Spleen (tissue), 13 donors: ENCODE measurements at places on chromosomes 6 and 20. TPM values are rescaled to one million over a fixed set of nuclear protein-coding genes. Genes with fewer than 3 reads are reported as not detected.

GRCh38 chr6:142478117-142478516, 176.3 kb downstream of the ADGRG6 start:
- H3K4me1 ChIP-seq = no peaks in the 10 kb centered on the region
- H3K27me3 ChIP-seq = no peaks in the 10 kb centered on the region
- no peak overlapping the region for H3K27ac ChIP-seq
- no peak for DNase-seq
- no peak overlapping the region for H3K4me3 ChIP-seq

GRCh38 chr6:29610540-29610939, 22.4 kb downstream of the GABBR1 start:
- no peak for DNase-seq
- no peak overlapping the region for H3K27ac ChIP-seq
- H3K4me1 ChIP-seq = no peaks in the 10 kb centered on the region
- peaks cover 75% of the 10 kb centered on the region for H3K36me3 ChIP-seq

DNA sequence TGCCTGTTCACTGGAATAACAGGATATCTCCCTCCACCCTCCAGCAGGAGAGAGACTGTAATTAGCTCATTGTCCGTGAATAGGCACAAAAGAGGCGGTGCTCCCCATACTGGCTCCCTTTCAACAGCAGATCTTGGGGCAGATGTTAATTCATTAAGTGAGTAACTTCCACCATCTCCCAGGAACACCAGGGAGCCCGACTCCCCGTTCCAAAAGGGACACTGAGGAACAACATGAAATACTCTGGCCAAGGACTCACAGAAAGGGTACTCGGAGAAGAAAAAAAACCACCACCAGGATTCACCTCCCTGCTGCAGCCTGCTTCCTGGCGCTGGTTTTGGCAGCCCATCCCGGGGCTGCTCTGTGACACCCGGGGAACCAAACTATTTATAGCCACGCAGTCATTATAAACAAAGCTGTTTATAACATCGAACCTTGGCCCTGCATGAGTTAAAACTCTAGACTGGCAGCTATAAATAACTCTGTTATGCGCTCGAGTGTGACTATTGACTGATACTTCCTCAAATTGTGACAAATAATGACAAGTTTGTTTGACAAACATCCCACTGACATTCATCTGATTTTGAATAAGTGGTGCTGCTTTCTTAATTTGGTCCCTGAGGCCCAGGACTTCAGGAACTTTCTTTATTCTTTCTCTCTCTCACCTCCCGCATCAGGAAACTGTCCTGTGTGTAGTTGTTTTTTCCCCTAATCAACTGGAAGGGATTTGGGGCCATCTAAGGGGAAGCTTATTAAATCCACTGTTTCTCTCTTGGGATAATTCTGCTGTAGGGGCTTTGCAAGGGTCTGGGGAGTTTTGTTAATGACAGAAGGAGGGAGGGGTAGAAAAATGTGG, 521.6 kb downstream of the CD83 start:
- H3K4me3 ChIP-seq = peak overlapping the region; percentile 15
- H3K36me3 ChIP-seq = no peaks in the 10 kb centered on the region
- H3K4me1 ChIP-seq = peaks cover 87% of the 10 kb centered on the region
- H3K27ac ChIP-seq = peak overlapping the region; percentile 78
- no peak for DNase-seq

DNA sequence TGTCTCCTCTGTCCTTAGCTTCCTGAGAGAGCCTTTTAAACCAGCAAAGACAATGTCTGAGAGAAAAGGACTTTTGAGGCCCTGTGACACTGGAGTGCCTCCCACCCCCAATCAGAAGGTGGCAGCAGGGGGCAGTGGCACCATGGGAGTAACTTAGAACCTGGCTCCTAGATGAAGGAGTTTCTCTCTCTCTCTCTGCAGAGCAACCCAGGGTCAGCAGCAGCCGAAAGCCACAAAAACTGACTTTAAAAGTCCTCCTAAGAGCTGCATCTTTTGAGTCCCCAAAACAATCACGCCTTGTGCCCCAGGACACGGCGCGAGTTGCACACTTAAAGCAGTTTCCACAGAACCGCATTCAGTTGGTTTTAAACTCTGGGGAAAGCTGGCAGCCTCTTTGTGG, 5.3 kb upstream of the TCP11 start:
- H3K4me1 ChIP-seq = no peaks in the 10 kb centered on the region
- H3K36me3 ChIP-seq = no peaks in the 10 kb centered on the region
- no peak overlapping the region for H3K27ac ChIP-seq
- no peak overlapping the region for H3K4me3 ChIP-seq
- peaks cover 1% of the 10 kb centered on the region for H3K27me3 ChIP-seq

- DNase-seq = no peak
- no peak overlapping the region for H3K27ac ChIP-seq
- no peaks in the 10 kb centered on the region for H3K27me3 ChIP-seq
- peaks cover 11% of the 10 kb centered on the region for H3K4me1 ChIP-seq
- peaks cover 58% of the 10 kb centered on the region for H3K36me3 ChIP-seq
- no peak overlapping the region for H3K4me3 ChIP-seq
Measured at GRCh38 chr20:33645396-33645795, 16.7 kb upstream of the C20orf144 start.

DNA sequence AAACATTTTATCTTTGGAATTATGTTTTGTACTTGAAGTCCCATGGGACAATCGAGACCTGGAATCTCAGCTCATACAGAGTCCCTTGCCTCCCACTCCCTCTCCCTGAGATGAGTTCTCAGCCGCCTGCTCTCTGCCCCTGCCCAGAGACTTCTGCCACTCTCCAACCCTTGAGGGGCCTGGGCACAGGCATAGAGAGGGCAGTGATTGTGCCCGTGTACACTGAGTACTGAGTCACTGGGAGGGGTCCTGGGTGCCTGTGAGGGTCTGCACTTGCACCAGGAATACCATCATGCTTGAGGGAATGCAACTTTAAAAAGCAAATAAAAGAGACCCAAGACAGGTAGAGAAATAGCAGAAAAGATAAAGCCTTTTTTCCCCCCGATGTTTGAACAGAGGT, 453.8 kb upstream of the HS3ST5 start:
- H3K4me3 ChIP-seq = no peak overlapping the region
- H3K27me3 ChIP-seq = no peaks in the 10 kb centered on the region
- H3K27ac ChIP-seq = no peak overlapping the region
- no peak for DNase-seq
- no peaks in the 10 kb centered on the region for H3K36me3 ChIP-seq

DNA sequence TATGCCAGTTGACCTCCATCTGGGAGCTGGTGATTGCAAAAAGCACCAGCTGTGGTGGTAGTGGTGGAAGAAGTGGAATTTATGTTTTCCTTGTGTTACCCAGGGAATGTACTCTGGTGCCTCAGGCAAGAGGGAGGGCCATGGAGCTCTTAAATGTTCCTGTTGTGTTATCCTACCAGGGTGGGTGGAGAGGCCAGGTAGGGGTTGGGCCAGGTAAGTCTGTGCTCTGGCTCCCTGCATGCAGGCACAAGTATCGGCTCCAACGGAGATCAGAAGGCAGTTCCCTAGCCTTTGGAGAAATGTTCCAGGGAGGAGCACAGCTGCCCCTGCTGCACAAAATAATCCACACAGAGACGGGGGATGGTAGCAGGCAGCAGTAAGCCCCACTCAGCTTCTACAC, 419.3 kb upstream of the EYS start:
- H3K36me3 ChIP-seq = no peaks in the 10 kb centered on the region
- no peaks in the 10 kb centered on the region for H3K27me3 ChIP-seq
- H3K4me3 ChIP-seq = no peak overlapping the region
- no peaks in the 10 kb centered on the region for H3K4me1 ChIP-seq
- DNase-seq = no peak

GRCh38 chr6:20630136-20630535, 95.9 kb downstream of the CDKAL1 start:
- no peaks in the 10 kb centered on the region for H3K27me3 ChIP-seq
- H3K27ac ChIP-seq = no peak overlapping the region
- H3K4me3 ChIP-seq = no peak overlapping the region
- H3K36me3 ChIP-seq = no peaks in the 10 kb centered on the region

GRCh38 chr6:99993146-99993532, 884 bp downstream of the MCHR2 start:
- DNase-seq = no peak
- peaks cover 6% of the 10 kb centered on the region for H3K4me1 ChIP-seq

GRCh38 chr6:165059032-165059431, 250.4 kb downstream of the C6orf118 start:
- no peak overlapping the region for H3K4me3 ChIP-seq
- DNase-seq = no peak
- H3K36me3 ChIP-seq = no peaks in the 10 kb centered on the region
- no peak overlapping the region for H3K27ac ChIP-seq
- H3K27me3 ChIP-seq = no peaks in the 10 kb centered on the region

DNA sequence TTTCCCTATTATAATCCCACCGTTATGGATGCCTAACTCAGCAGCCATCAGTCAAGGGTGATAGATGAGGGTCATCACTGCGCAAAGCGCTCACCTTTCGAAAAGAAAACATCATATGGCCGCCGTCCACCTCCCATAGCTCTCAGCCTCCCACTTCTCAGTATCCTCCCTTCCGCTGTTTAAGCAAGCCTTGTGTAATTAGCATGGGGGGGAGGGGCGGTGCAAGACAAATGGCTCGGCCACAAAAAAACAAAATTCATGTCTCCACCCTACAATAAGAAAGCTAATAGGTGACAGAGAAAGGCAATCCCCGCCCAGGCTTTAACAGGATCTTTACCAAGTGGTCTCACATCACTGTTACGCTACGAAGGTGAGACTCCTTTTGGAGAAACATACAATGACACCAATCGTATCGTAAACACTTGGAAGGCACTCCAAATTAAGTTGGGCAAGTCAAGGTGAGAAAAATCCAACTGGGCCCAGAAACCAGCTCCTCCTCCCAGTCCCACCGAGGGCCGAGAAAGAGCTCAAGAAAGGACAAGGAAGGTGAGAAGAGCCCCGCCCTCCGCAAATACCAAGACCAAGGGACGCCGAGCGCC, 645 bp downstream of the DDX39B start:
- peak overlapping the region; percentile 73 for H3K4me3 ChIP-seq
- no peaks in the 10 kb centered on the region for H3K27me3 ChIP-seq

GRCh38 chr6:113859349-113860180, 2.4 kb downstream of the MARCKS start:
- peak overlapping the region; percentile 60 for H3K4me3 ChIP-seq
- H3K27me3 ChIP-seq = peaks cover 61% of the 10 kb centered on the region
- peak overlapping the region; percentile 93 for H3K27ac ChIP-seq
- peak; percentile 88 for DNase-seq

DNA sequence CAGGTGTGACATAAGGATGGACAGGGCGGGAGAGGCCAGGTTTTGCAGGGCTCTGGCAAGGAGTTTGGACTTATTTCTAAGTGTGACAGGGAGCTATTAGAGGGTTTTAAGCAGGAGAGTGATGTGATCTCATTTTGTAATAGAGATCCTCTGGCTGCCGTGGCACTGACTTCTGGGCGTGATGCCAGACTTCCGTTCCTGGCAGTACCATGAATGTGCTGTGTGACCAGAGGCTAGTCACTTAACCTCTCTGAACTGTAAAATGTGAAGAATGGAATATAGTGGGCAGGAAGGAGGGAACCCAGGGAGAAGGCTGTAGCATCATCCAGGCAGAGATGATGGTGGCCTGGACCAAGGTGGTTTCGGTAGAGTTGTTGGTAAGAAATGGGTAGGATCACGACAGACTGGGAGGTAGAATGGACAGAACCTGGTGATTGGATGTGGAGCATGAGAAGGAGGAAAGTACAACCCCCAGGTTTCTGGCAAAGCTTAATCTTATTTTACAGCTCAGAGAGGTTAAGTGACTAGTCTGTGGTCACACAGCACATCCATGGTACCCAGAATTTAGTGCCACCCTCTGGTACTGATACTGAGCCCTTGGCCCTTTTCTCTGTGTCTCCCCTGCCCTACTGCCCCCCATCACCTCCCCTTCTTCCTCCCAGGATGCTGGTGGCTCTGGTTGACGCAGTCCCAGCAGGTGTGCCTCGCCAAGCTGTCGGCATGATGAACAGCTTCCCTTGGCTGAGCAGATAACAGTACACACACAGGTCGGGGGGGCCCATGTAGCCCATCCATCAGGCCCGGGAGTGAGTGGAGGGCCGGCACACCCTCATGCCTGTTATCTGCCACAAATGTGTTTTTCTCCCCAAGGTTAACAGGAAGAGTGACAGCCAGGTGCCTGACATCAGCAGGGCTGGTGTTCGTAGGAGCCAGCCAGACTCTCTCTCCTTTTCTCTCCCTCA, 52.9 kb upstream of the CTNNBL1 start:
- peak overlapping the region; percentile 81 for H3K27ac ChIP-seq
- H3K27me3 ChIP-seq = peaks cover 30% of the 10 kb centered on the region
- no peaks in the 10 kb centered on the region for H3K4me1 ChIP-seq

DNA sequence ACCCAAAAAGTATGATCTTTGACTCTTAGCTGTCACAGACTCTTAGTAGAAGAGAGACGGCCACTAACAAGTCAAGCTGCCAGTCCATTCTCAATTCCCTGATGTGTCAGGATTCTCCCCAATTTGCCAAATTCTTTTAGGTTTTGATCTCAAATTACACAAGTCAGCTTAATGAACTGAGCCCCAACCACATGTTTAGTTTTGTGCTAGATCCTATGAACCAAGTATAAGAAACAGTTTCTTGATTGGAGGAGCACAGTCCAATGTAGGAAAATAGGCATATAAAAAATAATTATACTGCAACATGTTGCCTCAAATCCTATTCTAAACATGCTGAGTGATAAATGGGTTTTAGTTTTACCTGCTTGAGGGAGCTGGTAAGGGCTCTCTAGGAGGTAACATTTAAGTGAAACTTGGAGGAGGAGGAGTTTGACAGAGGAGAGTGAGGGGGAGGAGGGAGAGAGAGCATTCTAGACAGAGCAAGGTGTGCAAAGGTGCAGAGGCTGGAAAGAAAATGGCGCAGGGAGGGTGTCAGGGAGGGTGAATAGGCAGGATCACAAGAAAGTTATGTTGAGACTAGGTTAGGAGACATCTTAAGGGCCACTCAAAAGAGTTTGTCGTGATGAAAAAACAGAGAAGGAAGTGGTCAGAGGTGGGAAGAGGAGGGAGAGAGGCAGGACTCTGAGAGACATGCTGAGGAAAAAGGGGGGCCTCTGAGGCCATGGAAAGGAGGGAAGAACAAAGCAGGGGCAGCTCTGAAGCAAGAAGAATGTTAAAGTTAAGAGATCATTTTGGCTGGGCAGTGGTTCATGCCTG, 22.8 kb upstream of the FAM83C start:
- peaks cover 46% of the 10 kb centered on the region for H3K36me3 ChIP-seq
- no peaks in the 10 kb centered on the region for H3K4me1 ChIP-seq
- H3K27ac ChIP-seq = no peak overlapping the region
- no peak overlapping the region for H3K4me3 ChIP-seq
- no peaks in the 10 kb centered on the region for H3K27me3 ChIP-seq

OOEP gene
- 0.17 TPM for polyA plus RNA-seq

C6orf132 gene
- 0.17 TPM for polyA plus RNA-seq

GPX5 gene
- not detected for polyA plus RNA-seq
